Myocyte (in vitro differentiated cells): ENCODE measurements at places on chromosomes 16 and 17. TPM values are rescaled to one million over a fixed set of nuclear protein-coding genes. Genes with fewer than 3 reads are reported as not detected.

LYRM9 gene
- total RNA-seq: 20.1 and 20.2 TPM in 2 replicates

ARL5C gene
- total RNA-seq: not detected in 2 replicates

MPHOSPH6 gene
- 33.1 and 46.3 TPM in 2 replicates for total RNA-seq

GLP2R gene
- not detected in 2 replicates for total RNA-seq

YPEL2 gene
- total RNA-seq: 12.3 and 16.2 TPM in 2 replicates

KRT33B gene
- total RNA-seq: 0.08 TPM in 1 of 2 replicates, not detected in the other

PYDC1 gene
- not detected in 2 replicates for total RNA-seq

PERCC1 gene
- total RNA-seq: not detected in 2 replicates

ASPHD1 gene
- total RNA-seq: 3.9 and 4.0 TPM in 2 replicates

KRTAP16-1 gene
- not detected in 2 replicates for total RNA-seq

SMPD3 gene
- 0.05 TPM in 1 of 2 replicates, not detected in the other for total RNA-seq

SOST gene
- not detected in 2 replicates for total RNA-seq

CLDN7 gene
- not detected in 2 replicates for total RNA-seq

CRHR1 gene
- 0.36 TPM in 1 of 2 replicates, not detected in the other for total RNA-seq

ZDHHC7 gene
- total RNA-seq: 54.7 and 75.7 TPM in 2 replicates

NGFR gene
- total RNA-seq: 44.7 and 113 TPM in 2 replicates

GRCh38 chr16:5549802-5550201 is 452.2 kb upstream of the EEF2KMT start:
- no peak for DNase-seq

DNA sequence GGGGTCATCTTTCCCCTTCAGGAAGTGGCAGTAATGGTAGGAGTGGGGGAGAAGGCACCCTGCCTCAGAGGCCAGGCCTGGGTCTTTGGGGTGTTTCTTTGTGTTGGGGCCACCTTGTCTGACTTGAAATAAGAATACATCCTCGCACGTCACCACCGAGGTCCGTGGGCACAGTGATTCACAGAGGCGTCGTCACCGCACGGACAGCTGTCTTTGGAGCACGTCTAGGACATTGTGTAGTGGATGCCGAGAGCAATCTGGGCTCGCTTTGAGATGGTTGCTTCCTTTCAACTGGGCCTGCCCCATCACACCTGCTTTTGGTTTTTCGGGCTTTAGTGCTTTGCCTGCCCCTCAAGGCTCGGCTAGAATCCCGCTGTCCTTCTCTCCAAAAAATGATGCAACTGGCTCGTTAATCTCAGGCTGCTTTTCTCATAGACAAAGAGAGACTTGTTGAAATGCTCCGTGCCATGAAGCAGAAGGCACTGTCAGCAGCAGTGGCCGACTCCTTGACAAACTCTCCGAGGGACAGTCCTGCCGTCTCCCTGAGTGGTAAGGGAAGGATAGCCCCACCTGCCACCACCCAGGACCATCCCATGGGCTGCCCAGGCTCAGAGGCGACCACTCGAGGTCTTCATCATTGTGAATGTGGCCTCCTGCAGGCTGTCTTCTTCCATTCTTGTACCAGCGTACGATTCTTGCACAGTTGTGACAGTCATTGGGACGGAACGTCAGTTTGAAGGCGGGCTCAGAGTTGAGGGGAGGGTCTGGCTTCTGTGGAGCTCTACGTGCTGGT is 24.0 kb downstream of the GINS2 start:
- DNase-seq: peak; percentile 74

DNA sequence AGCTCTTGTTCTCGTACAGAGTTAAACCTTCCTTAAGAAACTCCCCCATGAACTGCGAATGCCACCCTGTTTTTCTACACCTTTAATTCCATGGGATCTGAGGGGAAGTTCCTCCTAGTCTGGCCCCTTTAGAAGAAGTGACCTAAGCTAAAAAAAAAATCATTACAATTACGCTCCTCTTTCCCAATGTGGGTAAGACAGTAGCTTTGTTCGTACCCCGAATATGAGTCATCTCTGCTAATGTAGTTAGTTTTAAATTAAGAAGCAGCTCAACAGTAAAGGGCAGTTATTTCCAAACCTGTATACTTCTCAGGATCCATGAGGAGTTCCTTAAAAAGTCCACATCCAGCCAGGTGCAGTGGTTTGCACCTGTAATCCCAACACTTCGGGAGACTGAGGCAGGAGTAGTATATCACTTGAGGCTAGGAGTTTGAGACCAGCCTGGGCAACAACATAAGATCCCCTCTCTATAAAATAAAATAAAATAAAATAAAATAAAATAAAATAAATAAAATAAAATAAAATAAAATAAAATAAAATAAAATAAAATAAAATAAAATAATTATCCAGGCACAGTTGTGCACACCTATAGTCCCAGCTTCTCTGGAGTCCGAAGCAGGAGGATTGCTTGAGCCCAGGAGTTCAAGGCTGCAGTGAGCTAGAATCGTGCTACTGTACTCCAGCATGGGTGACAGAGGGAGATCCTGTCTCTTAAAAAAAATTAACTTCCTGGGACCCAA is 26.1 kb downstream of the RCVRN start:
- DNase-seq: no peak

GRCh38 chr17:38357486-38358123 is 6.0 kb downstream of the SOCS7 start:
- no peak for DNase-seq

- DNase-seq: no peak
Measured at GRCh38 chr16:75081179-75081859, 35.3 kb downstream of the LDHD start.

DNA sequence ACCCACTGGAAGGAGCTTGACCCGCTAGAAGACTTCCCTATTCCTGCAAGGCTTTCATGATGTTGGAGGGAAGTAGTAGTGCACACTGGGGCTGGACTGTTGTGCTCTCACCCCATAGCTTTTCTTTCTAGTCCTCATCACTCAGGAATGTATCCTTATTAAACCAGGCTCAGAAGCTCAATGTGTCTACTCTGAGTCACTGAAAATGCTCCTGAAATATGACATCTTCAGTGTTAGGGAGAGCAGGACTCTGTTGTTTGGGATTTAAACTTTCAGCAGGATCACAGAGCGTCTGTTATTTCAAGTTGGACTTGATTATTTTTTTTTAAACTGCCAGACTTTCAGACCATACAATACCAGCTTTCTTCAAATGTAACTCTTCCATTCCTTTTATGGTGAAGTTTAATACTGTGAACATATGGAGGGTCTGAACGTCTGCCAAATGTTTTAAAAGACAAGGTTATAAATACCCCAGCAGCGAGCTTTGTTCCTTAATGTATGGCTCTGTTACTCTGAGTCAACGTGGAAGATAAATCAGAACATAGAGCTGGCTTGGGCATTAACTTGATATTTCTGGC is 257.5 kb downstream of the CDH11 start:
- peak; percentile 90 for DNase-seq

DNA sequence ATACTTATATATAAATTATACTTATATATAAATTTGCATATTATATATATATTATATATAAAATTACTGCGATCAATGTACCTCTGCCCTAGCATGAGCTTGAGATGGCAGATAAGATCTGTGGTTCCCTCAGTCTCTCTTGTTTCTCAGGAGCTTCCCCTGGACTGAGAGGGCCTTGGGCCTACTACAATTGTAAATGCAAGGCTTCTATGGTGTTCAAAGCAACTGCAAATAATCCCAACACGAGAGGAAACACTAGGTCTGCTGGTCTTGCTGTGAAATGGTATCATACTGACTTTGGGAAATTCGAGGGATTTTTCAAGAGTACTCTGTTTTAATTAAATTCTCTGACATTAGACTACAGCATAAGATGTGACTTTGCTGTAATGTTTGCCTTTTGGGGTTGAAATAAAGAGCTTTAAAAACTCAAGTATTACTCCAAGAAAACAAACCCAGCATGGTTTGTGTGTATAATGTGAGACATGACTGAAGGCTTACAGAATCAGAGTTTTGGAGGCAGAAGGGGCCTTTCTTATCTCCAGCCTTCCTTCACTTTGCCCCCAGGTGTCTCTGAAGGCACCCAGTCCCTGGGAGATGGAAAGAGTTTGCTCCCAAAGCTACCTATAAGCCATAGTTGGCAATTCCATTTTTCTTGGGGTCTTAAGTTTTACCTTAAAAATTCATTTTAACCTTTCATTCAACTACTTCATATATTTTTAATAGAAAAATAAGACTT is 24.2 kb downstream of the ACSM1 start:
- DNase-seq: no peak

DNA sequence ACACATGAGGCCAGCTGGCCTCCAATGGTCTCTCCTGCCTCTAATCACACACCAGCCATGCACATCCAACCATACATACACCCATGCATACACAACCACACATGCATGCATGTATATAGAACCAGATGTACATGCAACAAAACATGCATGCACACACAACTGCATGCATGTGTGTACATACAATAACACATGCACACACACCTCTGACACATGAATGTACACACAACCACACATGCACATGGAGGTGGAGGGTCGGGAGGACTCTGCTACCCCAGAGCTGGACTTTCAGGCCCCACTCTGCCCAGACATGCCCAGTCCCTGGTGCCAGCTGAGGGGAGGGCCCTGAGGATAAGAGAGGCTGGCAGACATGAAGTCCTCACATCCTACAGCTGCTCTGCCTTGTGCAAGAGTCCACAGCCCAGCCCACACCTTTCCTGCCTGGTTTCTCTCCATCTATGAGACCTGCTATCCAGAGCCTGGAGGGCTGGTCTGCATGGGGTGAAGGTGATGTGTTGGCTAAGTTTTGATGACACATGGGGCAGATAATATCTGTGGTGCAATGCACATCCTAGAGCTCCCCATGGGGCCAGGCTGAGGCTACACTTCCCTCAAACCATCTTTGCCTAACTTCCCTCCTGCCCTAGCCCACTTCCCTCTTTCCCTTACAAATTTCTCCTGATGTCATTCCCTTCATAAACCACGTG is 50.9 kb upstream of the SDK2 start:
- DNase-seq: no peak

- DNase-seq: no peak
Measured at GRCh38 chr16:50670476-50670875, 10.6 kb downstream of the SNX20 start.

DNA sequence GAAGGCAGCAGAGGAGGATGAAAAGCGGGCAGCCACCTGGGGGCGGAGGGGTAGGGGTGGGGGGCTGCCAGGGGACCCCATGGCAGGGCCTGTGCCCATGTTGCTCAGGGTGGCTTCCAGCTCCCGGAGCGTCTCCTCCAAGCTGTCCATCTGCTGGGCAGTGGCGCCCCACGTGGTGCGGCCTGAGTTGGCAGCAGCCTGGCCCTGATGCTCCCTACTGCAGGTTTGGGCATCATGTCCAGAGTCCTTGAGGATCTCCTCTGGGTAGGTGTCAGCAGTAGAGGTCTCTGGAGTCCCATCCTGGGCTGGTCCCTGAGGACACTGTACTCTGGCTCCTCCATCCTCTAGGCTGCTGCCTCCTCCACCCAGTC is 60.9 kb downstream of the SRCIN1 start:
- DNase-seq: no peak

DNA sequence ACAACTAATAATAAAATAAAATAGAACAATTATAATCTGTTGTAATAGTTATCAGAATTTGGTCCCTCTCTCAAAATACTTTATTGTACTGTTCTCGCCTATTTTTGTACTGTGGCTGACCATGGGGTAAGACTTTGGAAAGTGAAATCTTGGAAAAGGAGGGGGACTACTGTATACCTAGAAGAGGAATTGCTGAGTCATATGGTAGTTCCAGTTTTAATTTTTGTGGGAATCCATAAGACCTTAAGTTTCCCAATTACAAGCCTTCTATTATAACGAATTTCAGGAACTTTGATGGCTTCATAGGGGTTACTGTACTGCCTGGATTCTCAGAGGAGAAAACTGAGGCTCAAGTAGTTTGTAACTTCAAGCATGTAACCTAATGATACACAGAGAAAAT is 35.5 kb downstream of the TNRC6A start:
- DNase-seq: no peak

DNA sequence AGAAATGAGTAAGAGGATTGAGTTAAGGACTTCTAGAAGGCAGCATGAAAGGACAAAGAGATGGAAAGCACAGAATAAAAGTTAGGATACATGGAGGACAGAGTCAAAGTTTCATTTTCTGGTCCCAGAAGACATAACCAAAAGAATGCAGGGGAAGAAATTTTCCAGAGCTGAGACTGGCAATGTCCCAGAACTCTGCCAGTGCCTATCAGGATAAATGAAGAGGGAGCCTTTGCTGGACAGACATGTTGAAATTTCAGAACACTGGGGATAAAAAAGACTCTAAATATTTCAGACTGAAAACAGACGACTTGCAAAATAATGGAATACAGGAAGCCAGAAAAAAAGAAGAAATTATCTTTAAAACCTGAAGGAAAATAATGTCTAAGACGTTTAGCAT is 55.7 kb downstream of the NT5M start:
- DNase-seq: peak; percentile 24

DNA sequence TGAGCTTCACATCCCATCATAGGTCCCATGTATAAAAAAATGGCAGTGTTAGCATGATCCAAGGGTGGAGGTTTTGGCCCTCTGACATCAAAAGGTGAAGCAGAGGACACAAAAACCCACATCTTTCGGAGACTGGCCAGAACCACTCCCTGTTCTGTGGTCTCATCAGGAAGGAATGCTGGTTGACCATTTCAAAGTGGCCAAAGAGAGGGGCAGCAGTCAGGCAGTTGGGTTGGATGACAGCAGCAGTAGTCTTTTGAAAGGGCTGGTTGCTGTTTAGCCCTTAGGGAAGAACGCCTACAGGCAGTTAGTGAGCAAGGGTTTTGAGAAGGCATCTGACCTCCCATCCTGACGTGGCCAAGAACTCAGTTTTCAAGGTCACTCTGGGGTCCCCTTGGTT is 40.5 kb downstream of the LCMT1 start:
- DNase-seq: peak; percentile 95

GRCh38 chr17:45224671-45225050 is 3.0 kb downstream of the FMNL1 start:
- no peak for DNase-seq

GRCh38 chr16:69741951-69742904 is 12.5 kb downstream of the NOB1 start:
- DNase-seq: no peak

DNA sequence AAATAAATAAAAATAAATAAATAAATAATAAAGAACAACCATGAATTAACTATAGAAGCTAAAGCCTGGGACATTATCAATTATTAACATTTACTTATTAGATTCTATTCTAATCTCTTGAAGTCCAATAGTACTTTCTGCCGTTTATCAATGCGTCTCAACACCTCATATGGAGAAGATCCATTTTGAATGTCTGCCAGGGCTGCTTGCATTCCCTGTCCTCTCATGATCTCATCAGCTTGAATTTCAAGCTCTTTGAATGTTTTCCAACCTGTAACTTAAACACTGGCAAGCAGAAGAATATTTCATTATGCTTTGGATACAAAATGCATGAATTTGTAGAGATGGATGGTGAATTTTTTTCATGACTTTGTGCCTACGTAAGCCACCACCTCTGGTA is 191.9 kb upstream of the ANKFN1 start:
- DNase-seq: no peak

DNA sequence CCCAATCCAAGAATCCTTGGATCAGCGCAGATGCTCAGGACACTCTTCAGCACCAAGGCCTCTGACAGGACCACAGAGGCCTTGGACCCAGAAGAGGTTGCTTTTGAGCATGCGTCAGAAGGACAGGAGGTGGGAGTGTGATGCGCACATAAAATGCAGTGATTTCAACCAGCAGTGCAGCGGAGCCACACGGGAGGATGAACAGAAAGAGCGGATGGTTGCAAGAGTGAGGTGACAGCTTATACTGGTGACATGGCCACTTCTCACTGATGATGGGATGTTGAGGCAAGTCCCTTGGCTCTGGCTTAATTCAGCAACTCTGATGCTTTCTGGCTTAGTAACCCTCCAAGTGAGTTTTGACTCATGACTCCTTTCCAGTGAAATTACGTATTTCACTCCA is 25.2 kb upstream of the ERN1 start:
- no peak for DNase-seq
